Fibroblast of skin of abdomen (primary cell): ENCODE measurements at places on chromosomes 1 and 21.

- no peak for DNase-seq
Measured at GRCh38 chr1:200901796-200902444, 7.2 kb downstream of the INAVA start.

DNA sequence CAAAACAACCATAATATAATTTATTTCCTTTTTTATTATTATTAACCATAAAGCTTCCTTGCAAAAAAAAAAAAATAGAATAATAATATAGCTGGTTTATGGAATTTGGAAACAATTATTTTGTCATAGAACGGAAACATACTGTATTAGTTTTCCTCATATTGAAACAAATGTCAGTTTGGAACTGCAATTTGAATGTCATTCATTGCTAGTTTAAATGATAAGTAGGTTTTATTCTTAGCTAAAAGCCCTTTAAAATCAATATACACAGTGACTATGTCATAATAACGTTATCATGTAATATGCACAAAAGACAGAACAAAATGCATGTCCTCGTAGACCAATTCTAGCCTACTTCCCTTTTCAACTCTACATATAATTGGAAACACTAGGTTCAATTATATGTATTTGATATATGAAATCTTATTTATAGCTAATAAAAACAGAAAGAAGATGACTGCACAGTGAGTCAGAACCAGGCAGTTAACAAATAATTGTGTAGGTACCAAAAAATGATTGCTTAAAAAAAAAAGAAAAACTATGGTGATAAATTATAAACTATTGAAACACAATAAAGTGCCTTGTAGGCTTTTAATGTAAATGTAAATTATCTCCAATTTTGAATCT is 85.2 kb upstream of the EXO1 start:
- DNase-seq, result no peak

DNA sequence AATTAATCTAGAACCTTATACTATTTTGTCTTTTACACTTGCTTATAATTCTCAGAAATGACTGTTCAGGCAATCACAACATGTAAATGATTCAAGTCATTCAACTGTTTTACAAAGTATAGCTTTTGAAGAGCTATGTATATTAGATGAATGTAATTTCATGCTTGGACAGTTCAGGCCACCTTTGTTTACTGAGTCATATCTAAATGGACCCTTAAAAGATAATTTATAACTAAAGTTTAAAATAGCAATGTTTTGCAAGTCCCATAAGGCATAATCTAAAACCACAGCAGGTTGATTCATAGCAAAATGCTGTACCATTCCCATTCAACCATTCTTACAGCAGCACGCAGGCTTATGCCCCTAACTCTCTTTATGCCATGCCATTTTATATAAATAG is 64.8 kb downstream of the PIK3R3 start:
- DNase-seq, result no peak

GRCh38 chr1:21005466-21006239 is 171.0 kb downstream of the EIF4G3 start:
- no peak for DNase-seq

DNA sequence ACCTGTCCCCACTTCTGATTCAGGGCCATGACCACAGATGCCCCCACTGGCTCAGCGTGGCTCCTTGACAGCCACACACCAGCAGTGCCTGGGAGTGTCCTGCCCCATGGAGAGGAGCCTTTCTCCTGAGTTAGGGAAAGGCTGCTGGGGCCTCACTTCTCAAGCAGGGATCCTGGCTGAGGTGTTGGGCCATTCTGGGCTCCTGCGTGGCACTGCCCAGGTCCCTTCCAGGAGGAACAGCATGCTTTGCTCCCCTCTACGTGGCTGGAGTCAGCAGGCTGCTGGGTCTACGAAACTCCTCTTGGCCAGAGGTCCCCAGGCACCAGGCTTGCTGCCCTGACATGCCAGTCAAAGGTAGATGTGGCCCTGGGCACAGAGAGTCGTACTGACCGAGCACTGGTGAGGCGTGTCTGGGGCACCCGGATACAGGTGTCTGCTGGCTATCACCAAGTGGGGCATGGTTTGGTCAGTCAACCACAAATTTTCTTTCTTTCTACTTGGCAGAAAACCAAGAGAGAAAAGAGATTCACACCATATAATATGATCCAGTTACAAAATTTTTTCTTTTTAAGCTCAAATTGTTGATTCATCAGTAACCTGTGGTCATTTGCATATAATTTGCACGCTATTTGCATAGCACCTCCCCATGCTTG is 4.1 kb downstream of the ADORA1 start:
- DNase-seq, result no peak

GRCh38 chr1:62796221-62796620 is 12.3 kb downstream of the ATG4C start:
- DNase-seq, result no peak
